ENCODE measurements at places on chromosomes 5 and 9.
A peak's percentile ranks its signal among the peaks of the same experiment; 100 is the strongest.

GRCh38 chr5:180689071-180689694, 39.8 kb upstream of the FLT4 start:
- no peak for DNase-seq

GRCh38 chr5:138911441-138911840, 36.3 kb upstream of the LRRTM2 start:
- no peak for DNase-seq

- no peak for DNase-seq
Measured at GRCh38 chr9:22141908-22142307, 132.8 kb upstream of the CDKN2B start.

DNA sequence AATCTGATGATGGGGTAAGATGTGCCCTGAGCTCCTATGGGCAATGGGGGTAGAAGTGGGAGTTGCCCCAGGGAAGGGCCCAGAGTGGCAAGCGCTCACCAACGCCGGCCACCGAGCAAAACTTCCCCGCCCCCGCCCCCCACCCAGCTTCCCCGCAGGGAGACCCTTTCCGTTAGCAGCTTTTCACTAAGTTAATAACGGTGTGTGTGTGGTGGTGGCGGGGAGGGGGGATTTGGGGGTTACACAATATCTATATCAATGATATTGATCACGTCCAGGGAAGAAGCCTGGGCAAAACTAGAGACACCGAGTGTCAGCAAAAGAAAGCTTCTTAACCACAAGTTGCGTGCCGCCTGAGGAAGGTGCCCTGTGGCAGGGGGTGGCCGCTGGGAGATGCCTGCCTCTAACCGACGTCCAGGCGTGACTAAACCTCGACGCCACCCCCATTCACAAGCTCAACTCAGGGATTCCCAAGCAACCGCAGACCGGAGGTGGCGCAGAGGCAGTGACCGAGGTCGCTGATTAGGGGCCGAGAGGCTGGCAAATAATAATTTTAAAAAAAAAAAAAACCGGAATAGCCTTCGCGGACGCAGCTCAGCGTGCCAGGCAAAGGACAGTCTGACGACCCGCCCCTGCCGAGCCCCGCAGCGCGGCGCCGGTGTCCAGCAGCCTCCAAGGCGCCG, 222.6 kb downstream of the MEF2C start:
- no peak for DNase-seq

DNA sequence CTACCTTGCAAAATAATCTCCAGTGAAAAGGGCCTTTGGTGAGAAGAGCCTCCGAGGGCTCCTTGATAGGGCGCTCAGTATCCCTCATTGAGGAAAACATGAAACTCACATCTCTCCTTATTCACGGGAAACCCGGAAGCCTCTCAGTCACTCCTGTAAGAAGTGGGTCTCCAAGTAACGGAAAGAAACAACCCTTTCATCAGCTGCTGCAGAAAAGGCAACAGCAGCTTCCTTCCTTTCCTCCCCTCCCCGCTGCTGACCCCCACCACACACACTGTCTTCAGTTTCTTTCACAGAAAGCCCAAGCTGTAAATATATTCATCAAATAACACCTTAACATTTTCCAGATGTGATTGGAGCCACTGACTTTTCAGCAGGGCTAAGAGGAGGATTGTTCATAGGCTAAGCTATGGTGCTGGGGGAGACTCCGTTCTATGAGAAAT, 81.4 kb downstream of the C9orf152 start:
- DNase-seq, result no peak

- DNase-seq, result no peak
Measured at GRCh38 chr9:107952773-107953172, 463.2 kb upstream of the KLF4 start.

GRCh38 chr5:5398071-5398470, 24.4 kb upstream of the ICE1 start:
- no peak for DNase-seq

DNA sequence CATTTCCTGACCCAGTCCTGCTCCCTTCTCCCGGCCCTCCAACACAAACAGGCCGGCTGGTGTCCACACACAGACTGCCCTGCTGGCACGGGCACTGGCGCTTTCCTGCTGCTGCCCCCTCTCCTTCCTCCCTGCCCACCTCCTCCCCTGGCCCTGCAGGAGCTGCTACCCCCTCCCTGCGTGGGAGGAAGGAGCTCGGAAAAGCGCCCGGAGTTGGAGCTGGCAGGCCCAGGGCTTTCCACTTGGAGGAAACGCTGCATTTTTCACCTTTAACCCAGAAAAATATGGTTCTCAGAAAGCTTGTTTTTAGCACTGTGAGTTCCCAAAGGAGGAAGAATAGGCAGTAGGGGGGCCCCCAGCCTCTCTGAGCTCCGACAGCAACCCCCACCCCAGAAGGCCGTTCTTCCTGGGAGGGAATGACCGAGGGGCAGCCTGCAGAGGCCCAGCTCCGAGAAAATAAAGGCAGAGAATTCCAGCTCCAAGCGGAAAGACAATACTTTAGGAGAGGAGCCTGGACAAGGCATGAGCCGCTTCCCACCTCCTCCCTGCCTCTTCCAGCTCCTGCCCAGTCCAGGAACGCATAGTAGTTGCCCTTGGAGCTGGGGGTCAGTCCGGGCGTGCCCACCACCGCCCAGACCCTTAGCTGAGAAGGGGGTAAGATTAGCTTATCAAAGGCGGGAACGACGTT, 88.9 kb downstream of the LIFR start:
- DNase-seq, result no peak

DNA sequence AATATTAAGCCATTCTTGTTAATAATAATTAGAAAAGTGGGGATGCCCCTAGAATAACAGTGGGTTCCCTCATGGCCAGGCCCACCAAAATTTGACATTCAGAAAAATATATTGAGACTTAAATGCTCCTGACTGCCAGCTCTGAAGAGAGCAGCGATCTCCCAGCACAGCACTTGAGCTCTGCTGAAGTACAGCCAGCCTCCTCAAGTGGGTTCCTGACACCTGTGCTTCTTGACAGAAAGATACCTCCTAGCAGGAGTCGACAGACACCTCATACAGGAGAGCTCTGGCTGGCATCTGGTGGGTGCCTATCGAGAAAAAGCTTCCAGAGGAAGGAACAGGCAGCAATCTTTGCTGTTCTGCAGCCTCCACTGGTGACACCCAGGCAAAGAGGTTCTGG, 261.5 kb downstream of the DTWD2 start:
- DNase-seq, result no peak

- DNase-seq, result peak; percentile 72
Measured at GRCh38 chr5:68287976-68288706, 72.6 kb downstream of the PIK3R1 start.

DNA sequence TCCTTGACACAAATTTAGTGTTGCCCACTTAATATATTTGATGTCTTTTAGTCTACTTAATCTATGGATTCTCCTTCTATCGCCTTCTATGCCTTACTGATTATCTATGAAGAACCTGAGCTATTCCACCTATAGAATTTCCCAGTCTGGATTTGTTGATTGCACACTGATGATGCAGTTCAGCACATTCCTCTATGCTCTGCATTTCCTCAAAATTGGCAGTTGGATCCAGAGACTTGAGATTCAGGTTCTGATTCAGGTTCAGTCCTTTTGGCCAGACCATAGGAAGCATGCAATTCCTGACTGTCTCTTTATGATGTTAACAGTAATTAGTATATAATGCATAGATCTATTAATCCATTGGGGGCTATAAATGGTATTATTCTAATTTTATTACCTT, 13.8 kb downstream of the SLC22A5 start:
- DNase-seq, result no peak

- no peak for DNase-seq
Measured at GRCh38 chr9:5851445-5851844, 18.5 kb upstream of the ERMP1 start.

DNA sequence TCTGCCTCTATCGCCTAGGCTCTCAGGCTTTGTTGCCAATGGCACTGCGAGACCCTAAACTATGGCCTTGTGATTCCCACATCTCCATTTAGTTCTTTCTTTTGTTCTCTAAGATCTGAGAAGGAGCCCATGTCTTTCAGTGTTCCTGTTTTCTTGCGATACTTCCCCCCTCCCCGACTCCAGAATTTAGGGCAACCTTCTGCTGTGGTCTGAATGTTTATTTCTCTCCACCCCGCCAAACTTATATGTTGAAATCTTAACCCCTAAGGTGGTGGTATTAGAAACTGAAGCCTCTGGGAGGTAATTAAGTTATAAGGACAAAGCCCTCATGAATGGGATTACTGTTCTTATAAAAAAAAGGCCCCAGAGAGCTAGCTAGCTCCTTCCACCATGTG, 6.4 kb downstream of the TMC1 start:
- no peak for DNase-seq

- no peak for DNase-seq
Measured at GRCh38 chr5:136781464-136781863, 416.1 kb upstream of the TRPC7 start.

DNA sequence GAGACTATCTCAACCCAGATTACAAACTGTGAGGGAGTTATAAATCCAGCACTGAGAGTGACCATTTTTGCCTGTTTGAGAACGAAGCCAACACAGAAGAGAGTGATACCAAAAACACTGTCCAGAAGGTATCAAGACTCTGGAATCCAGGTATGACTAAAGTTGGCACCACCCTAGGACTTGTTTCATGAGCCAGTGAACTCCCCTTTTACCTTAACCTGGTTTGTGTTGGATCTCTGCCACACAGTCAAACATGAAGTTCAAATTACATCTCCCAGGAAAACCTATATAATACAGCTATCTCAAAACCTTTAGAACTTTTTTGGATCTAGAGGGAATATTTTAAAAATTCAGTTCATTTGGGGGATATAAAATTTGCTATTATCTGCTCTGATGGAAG, 11.4 kb downstream of the ZBTB5 start:
- no peak for DNase-seq

- DNase-seq, result no peak
Measured at GRCh38 chr9:138105123-138105415, 227.5 kb downstream of the CACNA1B start.

- no peak for DNase-seq
Measured at GRCh38 chr5:96896276-96896675, 20.0 kb downstream of the ERAP2 start.

- no peak for DNase-seq
Measured at GRCh38 chr5:44943647-44944046, 134.9 kb downstream of the MRPS30 start.

DNA sequence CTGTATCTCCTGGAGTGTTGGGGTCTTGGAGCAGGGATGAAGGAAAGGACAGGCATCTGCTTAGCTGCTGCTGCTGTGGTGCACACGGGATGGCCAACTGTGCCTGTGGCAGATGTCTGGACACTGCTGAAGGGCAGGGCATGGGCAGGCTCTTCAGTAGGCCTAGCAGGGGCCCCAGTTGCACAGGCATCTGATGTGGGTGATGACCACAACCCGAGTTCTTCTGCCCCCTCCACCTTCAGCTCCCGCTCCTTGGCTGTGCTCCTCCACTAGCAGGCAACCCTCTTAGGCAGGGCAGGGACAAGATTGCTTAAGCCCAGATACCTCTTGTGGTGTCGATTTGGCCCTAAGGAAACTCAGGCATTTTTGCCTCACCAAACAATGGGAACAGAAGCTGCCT, 9.0 kb upstream of the MEGF10 start:
- DNase-seq, result no peak

- no peak for DNase-seq
Measured at GRCh38 chr5:103260951-103261350, 2.4 kb downstream of the MACIR start.

- DNase-seq, result peak; percentile 88
Measured at GRCh38 chr9:83649080-83649479, 26.1 kb downstream of the IDNK start.

DNA sequence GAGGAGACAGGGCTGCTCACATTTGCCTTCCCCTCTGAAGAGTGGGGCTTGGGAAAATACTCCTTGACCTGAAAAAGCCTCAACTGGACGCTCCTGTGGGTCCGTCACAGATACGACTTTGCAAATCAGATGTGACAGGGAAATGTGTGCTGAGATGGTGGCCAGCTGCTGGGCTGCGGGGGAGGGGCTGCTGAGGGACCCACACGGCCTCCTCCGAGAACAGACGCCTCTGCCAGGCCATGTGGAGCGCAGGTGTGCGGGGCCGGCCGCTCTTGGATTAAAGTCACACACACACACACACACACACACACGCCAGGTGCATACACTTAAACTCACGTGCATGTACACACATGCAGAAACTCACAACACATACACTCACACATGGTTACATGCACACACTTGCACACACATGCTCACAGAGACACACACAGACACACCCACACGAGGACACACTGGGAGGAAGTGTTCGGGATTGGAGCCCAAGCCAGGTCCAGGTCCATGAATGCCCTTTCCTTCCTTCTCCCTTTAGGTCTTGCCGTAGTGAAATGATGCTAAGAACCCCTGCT, 167.4 kb downstream of the GAPVD1 start:
- DNase-seq, result no peak

DNA sequence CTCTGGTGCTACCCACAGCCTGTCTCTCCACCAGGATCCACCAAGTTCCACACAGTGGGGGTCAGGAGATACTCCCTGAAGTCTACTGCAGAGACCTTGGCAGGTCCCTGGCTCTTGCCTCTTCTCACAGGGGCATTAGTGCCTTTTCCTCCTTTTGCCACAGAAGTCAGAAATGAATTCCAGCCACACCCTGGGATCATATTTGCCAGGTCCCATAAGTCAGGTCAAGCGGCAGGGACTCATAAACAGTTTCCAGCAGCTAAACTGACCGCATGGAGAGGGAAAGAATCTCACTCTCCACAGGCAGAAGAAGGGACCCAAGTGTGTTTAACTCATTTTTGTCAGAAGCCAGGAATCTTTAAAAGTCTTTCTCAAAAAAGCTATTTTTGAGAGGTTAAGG, 13.3 kb upstream of the IFNK start:
- DNase-seq, result no peak

- no peak for DNase-seq
Measured at GRCh38 chr9:106869458-106869857, 6.5 kb downstream of the ZNF462 start.

- DNase-seq, result peak; percentile 77
Measured at GRCh38 chr5:111254613-111255012, 30.4 kb downstream of the CAMK4 start.

DNA sequence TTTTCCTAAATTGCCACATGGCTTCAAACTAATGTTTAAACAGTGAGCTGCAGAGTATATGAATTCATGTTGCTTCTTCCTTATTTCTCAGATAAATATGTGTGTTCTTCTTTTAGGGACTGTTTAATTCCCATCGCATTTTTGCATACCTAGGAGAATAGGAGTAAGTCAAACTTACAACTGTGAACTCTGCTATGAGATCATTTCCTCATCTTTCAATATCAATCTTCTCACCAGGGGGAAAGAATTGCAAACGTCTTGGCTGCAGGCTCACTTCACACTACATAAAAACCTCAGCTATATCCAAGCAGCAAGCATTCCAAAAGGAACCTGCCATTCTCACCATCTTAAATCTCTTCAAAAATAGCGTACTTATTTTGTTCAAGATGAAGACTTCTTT, 271.0 kb downstream of the DNAH5 start:
- DNase-seq, result no peak

DNA sequence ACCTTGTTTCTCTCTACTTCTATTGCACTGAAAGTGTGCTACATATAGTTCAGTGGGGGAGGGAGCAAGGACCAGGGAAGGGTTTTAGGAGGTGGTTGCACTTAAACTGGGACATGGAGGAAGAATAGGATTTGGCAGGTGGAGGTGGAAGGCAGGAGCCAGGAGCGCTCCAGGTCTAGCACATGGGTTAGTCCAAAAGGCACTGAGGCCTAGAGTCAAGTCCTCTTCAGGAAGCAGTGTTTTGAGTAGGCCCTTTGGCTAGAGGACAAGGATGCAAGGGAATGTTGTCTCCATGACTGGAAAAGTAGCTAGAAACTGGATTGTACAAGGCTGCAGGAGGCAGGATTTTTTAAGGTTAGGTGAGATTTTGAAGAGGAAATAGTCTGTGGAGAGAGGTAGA, 31.5 kb downstream of the AOPEP start:
- no peak for DNase-seq
